ENCODE measurements at places on chromosomes 13 and 19.

DNA sequence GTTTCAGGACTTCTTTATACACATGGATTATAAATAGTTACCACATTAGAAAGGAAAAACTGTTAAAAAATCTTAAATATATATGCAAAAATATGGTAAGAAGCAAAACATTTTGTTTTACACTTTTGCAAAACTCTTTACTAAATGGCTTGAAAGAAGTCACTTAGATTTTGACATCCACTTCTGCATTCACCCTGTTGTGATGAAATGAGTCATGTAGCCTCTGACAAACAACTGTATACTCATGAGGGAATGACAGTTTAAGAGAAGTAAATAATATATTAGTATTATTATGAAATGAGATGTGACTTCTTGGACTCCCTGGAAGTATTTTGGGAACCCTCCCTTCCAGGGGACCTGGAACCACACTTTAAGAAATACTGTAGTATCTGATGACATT is 275.6 kb downstream of the DACH1 start:
- no peaks in the 10 kb centered on the region for H3K27me3 ChIP-seq
- no peaks in the 10 kb centered on the region for H3K36me3 ChIP-seq
- H3K4me3 ChIP-seq, result no peak overlapping the region
- no peaks in the 10 kb centered on the region for H3K4me1 ChIP-seq
- H3K27ac ChIP-seq, result no peak overlapping the region
- no peak for DNase-seq

DNA sequence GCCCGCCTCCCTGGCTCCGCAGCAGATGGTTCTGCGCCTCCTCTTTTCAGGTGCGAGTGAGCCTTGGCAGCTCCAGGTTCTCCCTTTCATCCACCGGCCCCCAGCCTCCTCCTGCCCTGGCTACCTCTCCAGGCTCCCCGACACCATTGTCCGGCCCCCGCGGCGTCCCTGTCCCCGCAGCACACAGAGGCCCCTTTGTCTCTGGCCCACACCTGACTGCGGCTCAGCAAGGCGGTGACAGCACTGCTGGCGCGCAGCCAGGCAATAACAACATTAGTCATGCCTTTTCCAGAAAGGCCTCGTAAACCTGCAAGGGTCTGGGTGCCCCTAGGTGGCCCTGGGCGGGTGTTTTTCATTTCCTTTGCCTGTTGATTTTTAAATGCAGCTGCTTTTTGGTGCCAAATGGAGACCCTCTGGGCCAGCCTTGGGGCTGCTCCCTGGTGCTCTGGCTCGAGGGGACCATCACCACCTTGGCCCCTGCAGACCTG is 73.2 kb upstream of the MEDAG start:
- no peaks in the 10 kb centered on the region for H3K4me1 ChIP-seq
- no peaks in the 10 kb centered on the region for H3K36me3 ChIP-seq
- no peak overlapping the region for H3K4me3 ChIP-seq
- no peak for DNase-seq
- no peak overlapping the region for H3K27ac ChIP-seq

- H3K36me3 ChIP-seq, result no peaks in the 10 kb centered on the region
- no peaks in the 10 kb centered on the region for H3K4me1 ChIP-seq
- H3K4me3 ChIP-seq, result no peak overlapping the region
Measured at GRCh38 chr19:11699931-11700794, 38.6 kb downstream of the ZNF823 start.

GRCh38 chr13:28564030-28564429 is 69.1 kb upstream of the FLT1 start:
- no peaks in the 10 kb centered on the region for H3K4me1 ChIP-seq
- H3K36me3 ChIP-seq, result no peaks in the 10 kb centered on the region
- H3K27ac ChIP-seq, result no peak overlapping the region

GRCh38 chr13:45954836-45955800 is 97.4 kb downstream of the ZC3H13 start:
- no peak overlapping the region for H3K27ac ChIP-seq
- no peak overlapping the region for H3K4me3 ChIP-seq
- no peaks in the 10 kb centered on the region for H3K27me3 ChIP-seq
- H3K36me3 ChIP-seq, result peaks cover 5% of the 10 kb centered on the region
- H3K4me1 ChIP-seq, result no peaks in the 10 kb centered on the region
